ENCODE measurements at places on chromosomes 13 and 19.
A peak's percentile ranks its signal among the peaks of the same experiment; 100 is the strongest.

- no peak for DNase-seq
These were observed 8.8 kb downstream of the GIPR start for GRCh38 chr19:45676851-45677263.

DNA sequence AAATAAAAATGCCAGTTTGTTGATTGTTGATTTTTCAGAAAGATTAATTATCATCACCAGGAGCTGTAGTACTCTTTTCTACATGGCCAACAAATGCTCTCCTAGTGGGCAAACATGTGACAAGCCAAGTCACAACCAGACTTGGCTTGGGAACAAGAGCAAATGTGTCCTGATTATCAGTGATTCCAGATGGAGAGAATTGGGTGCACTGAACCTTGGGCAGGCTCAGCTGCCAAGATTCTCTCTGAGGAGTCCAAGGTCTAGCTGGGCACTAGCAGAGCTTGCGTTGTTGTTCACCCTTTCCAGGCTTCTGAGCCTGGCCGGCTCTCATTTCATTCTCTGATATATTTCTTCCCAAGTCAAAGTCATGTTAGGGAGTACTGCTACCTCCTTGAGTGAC, 27.3 kb upstream of the GPI start:
- no peak for DNase-seq

DNA sequence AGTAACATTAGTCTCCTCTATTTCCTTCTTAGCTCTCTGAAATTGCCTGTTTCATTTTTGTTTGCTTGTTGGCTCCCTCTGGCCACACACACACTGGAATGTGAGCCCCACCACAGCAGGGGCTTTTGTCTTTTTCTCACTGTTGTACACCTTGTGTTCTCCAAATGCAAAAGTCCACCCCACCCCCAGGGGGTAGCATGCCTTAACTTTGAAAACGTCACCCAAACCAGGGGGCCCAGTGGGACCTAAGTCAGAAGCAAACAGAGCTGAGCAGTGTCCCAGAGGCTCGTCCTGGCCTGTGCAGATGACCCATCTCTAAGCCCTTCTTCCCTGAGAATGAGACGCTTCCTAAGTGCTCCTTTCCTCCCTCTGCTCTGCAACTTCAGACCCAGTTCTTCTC, 614.1 kb downstream of the UQCRFS1 start:
- no peak for DNase-seq

DNA sequence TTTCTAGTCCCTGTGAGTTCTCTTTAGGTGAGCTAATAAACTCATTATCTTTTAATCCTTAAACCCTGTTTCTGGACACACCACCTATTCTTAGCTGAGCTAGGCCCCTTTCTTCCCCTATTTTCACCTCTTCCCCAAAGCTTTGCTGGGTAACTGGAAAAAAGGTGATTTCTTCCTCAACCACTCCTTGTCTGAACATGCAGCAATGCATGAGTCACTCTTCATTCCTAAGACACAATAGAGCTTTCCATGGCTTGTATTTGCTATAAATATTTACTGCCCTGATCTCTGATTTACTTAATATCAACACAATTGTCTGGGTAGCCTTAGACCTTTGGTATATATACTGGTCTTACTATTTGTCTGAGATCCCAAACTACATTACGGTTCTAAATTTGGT, 370.9 kb downstream of the KLF5 start:
- peak; percentile 42 for DNase-seq

- peak; percentile 86 for DNase-seq
These were observed 14.7 kb downstream of the TLE5 start for GRCh38 chr19:3047496-3048189.

- DNase-seq = peak; percentile 24
These were observed 7.5 kb upstream of the OR10H5 start for GRCh38 chr19:15779756-15780476.

GRCh38 chr13:32910530-32910929, 105.7 kb upstream of the KL start:
- peak; percentile 32 for DNase-seq

DNA sequence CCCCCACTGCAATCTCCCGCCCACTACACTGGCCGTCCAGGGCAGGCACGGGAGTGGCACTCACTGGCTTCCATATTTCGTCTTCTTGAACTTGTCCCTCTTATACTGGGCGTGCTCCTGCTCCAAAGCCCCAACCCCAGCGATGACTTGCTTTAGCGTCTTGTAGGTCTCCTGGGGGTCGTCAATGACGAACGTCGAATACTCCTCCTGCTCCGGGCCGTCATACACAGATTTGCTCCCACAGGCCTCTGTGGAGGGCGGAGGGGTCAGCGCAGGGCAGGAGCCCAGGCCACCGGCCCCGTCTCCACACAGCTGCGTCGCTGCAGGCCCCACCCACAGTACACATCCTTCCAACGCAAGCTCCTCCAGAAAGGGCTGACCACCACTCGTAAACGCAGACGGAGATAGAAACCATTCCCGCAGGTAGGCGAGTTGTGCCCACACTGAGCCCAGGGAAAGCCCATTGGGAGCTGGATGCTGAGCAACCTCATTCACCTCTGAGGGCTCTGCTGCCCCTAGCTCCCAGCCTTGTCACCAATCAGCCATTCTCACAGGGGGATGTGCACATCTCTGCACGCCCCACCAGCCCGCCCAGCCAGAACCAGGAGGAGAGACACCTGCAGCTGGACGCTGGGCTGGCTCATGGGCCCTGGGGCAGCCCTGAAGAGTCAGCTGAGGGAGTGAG, 7.9 kb upstream of the C13orf46 start:
- DNase-seq = no peak

- peak; percentile 71 for DNase-seq
These were observed 730 bp downstream of the NRTN start for GRCh38 chr19:5805462-5806132.

DNA sequence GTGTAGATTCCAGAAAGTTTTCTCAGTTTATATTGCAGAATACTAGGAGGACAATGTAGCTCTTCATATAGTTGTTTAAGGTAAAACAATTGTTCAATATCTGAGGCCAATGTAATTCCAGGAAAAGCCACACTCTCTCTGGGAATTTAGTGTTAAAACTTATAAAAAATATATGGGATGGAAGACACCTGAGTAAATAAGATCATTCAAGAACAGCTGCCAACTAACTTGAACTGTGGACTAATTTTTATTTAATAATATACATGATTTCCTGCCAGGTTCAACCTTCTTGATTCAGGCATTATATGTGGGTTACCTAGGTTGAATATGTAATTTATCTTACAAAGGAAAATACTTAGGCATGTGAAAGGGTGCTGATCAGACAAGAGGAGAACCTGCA, 841.1 kb upstream of the PRR20A start:
- DNase-seq = no peak

GRCh38 chr13:106473154-106473553, 62.3 kb downstream of the EFNB2 start:
- no peak for DNase-seq

DNA sequence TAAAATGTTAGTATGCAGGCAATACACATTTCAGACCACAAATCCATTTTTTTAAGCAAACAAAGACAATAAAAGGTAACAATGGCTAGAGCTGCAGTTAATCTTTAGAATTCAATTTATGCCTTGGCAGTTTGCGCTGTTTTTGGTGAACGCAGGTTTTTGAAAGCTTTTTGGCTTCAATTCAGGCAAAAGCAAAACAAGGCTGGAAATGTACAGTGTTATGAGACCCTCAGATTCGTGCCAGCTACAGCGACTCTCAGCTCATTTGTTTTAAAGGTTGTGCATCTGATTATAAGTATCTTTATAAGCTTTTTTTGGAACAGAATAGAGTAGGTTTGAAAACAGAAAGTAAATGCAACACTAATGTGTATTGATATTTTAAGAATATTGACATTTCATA, 63.6 kb upstream of the SOX1 start:
- no peak for DNase-seq

- no peak for DNase-seq
These were observed 11.5 kb upstream of the ILF3 start for GRCh38 chr19:10642473-10643171.

DNA sequence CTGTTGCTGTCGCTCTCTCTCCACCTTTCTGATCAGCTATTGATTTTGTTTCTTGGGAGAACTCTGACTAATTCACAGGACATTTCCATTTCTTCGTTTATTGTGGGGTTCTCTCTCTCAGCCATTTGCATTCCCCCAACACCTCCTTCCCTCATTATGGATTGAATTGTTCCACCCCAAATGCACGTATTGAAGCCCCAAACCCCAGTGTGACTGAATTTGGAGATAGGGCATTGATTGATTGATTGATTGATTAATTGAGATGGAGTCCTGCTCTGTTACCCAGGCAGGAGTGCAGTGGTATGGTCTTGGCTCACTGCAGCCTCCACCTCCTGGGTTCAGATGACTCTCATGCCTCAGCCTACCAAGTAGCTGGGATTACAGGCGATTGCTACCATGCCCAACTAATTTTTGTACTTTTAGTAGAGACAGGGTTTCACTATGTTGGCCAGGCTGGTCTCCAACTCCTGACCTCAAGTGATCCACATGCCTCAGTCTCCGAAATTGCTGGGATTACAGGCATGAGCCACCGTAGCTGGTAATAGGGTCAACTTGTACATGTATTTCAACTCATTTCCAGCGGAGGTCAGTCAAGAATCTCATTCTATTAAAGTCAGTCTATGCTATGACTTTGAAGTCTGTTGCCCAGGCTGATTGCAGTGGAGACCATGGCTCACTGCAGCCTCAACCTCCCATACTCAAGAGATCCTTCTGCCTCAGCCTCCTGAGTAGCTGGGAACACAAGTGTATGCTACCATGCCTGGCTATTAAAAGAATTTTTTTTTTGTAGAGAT, 13.6 kb downstream of the NFILZ start:
- no peak for DNase-seq

DNA sequence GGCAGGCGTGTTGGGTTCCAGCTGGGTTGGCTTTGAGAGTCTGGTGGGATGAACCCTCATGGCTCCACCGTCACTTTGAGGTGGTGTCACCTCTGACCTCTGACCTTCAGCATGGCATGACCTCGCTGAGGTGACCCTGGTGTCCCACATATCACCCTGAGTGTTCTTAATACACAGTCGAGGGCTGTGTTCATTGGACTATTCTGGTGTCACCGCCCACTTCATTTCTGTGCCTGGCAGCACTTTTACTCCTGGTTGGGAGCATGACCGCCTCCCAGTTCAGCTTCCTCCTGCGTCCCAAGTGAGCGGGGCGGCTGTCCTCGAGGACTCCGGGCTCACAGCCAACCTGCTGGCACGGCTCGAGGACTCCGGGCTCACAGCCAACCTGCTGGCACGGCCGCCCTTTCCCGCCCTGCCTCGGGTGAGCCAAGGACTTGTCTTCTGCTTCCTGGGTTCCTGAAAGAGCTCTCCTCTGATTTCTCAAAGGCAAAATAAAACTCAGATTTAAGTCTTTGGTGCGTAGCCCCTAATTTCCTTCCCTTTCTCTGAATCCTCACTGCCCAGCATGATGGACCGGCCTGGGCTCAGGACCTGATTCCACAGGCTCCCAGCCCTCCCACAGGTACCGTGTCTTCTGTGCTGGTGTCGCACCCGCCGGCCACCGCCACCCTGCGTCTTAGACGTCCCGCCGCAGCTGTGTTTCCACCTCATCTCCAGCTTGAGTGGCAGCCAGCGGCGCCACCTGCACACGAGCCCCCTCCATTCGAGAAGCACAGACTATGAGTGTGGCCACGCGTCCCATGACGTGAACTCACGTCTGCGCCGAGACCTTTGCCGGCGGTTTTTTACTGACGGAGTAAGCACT, 10.4 kb downstream of the ATP4B start:
- DNase-seq = peak; percentile 43

DNA sequence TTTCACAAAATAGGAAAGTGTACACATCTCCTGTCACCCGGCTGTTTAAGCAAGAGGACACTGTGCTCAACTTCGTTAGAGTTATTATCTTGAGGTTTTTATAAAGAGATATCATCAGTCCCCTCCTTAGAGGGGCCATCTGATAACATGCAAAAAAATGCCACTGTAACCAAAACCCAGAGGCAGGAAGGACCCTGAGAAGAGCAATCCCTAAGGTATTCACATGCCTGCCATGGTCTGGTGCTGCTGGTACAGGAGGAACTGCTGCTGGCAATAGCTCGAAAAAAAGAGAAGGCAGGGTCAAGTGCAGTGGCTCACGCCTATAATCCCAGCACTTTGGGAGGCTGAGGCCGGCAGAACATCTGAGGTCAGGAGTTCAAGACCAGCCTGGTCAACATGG, 12.8 kb upstream of the CEACAM3 start:
- no peak for DNase-seq

DNA sequence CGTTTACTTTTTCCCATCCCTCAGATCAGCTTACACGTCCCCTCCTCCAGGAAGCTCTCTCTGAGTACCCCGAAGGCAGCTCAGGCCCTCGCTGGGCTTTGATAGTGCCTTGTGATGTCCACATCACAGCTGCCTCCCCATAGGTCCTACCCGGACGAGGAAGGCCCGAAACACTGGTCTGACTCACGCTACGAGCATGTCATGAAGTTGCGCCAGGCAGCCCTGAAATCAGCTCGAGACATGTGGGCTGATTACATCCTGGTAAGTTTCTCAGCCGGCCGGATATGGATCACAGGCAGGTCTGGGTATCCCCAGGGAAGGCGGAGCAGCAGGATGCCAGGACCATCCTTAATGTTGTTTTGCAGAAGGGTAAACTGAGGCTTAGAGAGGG, 4.8 kb downstream of the COLGALT1 start:
- peak; percentile 95 for DNase-seq

DNA sequence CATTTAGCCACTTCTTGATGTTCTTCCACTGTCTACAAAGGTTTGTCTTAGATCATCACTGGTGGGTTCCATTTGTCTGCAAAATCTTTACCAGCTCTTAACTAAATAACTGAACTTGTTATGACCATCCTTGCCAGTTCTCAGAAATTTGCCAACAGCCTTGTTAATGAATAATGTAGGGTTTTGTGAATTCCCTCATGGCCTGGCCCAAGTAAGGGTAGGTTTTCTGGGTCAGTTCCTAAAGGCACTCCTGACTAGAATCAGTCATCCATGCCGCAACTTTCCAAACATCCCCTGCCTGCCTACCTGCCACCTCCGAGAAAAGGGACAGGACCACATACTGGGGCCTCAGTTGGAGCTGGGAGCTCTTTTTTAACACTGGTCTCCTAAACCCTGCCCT, 4.0 kb downstream of the COL4A1 start:
- DNase-seq = no peak

DNA sequence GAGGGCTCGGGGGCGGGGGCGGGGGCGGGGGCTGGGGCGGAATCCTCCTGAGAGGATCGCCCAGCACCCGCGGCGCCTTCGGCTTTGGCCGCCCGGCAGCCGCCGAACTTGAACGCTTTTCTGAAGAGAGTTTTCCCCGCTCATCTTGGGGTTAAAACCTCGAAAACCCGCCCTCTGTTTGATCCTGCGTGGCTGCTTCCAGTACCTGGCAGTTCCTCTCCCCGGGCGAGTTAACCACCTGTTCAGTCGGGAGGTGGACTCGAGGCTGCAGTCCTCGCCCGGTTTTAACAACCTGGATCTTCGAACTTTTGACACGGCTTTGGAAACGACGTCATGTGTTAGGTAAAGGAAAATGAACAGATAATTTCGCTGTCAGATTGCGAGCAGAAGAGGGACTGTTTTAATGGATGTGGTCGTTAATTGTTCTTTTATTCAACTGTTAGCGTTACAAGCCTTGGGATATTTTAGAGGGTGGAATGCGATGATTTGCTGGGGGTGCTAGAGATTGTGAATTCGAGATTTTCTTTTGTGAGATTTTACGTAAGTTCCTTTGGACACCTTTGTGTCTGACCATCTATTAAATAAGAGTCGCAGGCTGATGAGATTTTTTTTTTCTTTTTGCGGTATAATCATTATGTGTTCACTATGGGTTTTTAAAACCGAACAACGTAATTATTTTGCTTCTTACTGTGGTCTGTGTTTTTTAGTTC, 1.0 kb downstream of the FNDC3A start:
- peak; percentile 81 for DNase-seq

GRCh38 chr19:40521276-40521675, 54.5 kb downstream of the SPTBN4 start:
- DNase-seq = peak; percentile 38

All from GM23248 (cell line).